ENCODE measurements at places on chromosomes 1 and 21. TPM values are rescaled to one million over a fixed set of nuclear protein-coding genes. Genes with fewer than 3 reads are reported as not detected.

SFT2D2 gene
- 30.7 TPM for total RNA-seq

CELA3A gene
- not detected for total RNA-seq

ANGPTL7 gene
- total RNA-seq = 7.6 TPM

TRMT1L gene
- 15.0 TPM for total RNA-seq

- H3K4me3 ChIP-seq = no peak overlapping the region
- H3K27ac ChIP-seq = no peak overlapping the region
- no peaks in the 10 kb centered on the region for H3K36me3 ChIP-seq
- no peak for DNase-seq
- H3K27me3 ChIP-seq = no peaks in the 10 kb centered on the region
Observed at GRCh38 chr1:40633523-40633922, 32.0 kb downstream of the RIMS3 start.

GRCh38 chr1:208089761-208090370 is 154.3 kb downstream of the PLXNA2 start:
- peak overlapping the region; percentile 13 for H3K27ac ChIP-seq
- no peaks in the 10 kb centered on the region for H3K27me3 ChIP-seq
- H3K4me1 ChIP-seq = peaks cover 47% of the 10 kb centered on the region
- DNase-seq = no peak
- peaks cover 68% of the 10 kb centered on the region for H3K36me3 ChIP-seq

DNA sequence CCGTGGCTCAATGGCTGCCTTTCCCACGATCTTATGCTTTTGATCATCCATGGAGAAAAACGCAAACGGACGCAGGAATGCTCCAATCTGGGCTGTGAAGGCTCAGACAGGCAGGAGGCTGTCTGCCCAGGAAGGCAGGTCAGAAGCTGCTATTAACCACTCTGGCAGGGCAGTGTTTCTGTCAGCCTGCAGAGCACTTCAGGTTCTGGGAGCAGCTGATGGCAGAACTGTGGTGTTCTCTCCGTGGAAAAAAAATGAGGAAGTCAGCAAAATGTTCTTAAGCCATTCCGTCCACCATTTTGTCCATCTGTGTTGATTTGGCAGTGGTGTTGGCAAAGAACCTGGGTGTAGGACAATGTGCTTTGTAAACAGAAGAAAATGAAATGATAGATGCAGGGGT is 91.7 kb downstream of the SIM2 start:
- no peak overlapping the region for H3K4me3 ChIP-seq
- H3K4me1 ChIP-seq = no peaks in the 10 kb centered on the region
- no peaks in the 10 kb centered on the region for H3K27me3 ChIP-seq
- no peak for DNase-seq

GRCh38 chr1:213055767-213056166 is 4.7 kb downstream of the RPS6KC1 start:
- no peak overlapping the region for H3K4me3 ChIP-seq
- peaks cover 15% of the 10 kb centered on the region for H3K4me1 ChIP-seq
- DNase-seq = no peak
- no peak overlapping the region for H3K27ac ChIP-seq
- no peaks in the 10 kb centered on the region for H3K36me3 ChIP-seq

GRCh38 chr1:6045561-6045960 is at the start of gene KCNAB2:
KCNAB2 (plus strand) TSS chr1:6045888; CDS start chr1:6051537, 5,649 bp downstream.
- no peaks in the 10 kb centered on the region for H3K4me1 ChIP-seq
- no peak within 1 kb of the TSS for H3K4me3 ChIP-seq
- no peak within 1 kb of the TSS for H3K27ac ChIP-seq
- H3K36me3 ChIP-seq = no peaks in the 10 kb centered on the region
- H3K27me3 ChIP-seq = no peaks in the 10 kb centered on the region
- DNase-seq = no peak

- no peaks in the 10 kb centered on the region for H3K36me3 ChIP-seq
- no peak for DNase-seq
- no peaks in the 10 kb centered on the region for H3K27me3 ChIP-seq
- H3K4me3 ChIP-seq = no peak overlapping the region
Observed at GRCh38 chr1:234108921-234109320, 204.4 kb downstream of the SLC35F3 start.

GRCh38 chr1:23528250-23528978 is 2.6 kb downstream of the E2F2 start:
- DNase-seq = peak; percentile 94
- H3K27ac ChIP-seq = no peak overlapping the region
- no peak overlapping the region for H3K4me3 ChIP-seq

DNA sequence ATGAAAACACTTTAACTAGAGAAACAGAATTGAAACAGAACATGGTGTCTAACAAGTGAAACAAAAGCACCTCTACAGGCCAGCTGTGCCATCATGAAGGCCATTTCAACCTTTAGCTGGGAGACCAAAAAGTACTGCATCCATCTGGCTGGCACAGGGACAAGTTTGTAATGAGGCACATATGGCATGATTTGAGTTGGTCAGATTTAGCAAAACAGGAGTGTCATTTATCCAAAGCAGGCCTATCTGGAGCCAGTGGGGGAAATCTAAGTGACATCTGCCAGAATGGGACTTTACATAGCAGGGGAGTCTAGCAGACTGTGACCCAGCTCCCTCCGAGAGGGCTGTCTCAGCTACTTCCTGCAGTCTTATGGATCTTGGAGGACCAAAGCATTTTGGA is 51.9 kb downstream of the DNTTIP2 start:
- DNase-seq = no peak
- no peaks in the 10 kb centered on the region for H3K27me3 ChIP-seq
- no peaks in the 10 kb centered on the region for H3K36me3 ChIP-seq

DNA sequence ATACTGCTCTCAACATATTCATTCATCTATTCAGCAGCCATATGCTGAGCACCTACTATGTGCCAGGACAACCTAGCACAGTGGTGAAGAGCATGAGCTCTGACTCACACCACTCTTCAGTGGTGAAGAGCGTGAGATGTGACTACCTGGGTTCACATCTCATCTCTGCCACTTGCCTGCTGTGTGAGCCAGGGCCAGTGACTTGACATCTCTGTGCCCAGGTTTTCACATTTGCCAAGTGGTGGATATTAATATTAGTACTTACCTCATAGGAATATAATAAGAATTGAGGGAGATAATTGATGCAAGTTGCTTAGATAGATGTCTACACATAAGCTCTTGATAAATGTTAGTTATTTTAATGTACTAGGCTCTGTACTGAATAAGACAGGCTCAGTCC is 488.9 kb downstream of the PTPRU start:
- no peak for DNase-seq
- no peaks in the 10 kb centered on the region for H3K27me3 ChIP-seq
- no peak overlapping the region for H3K27ac ChIP-seq
- no peaks in the 10 kb centered on the region for H3K36me3 ChIP-seq
- no peaks in the 10 kb centered on the region for H3K4me1 ChIP-seq

DNA sequence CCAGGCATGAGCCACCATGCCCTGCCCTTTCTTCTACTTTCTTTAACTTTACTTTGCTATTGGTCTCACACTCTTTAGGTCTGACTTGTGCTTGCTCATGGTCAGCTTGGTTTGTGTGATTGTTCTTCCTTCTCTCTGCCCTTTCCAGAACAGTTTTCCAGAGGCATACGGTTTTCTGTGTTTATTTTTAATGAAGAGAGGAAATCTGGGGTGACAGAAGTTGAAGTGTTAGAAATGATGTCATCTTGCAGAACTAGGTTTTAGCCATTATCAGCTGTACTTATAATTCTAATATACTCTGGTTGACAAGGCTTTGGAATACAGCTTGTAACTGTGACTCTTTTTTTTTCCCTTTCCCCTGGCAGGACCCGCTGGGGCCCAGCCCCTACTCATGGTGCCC is 14.4 kb downstream of the AGO3 start:
- H3K4me1 ChIP-seq = peaks cover 30% of the 10 kb centered on the region
- no peak for DNase-seq
- no peak overlapping the region for H3K27ac ChIP-seq
- H3K27me3 ChIP-seq = no peaks in the 10 kb centered on the region

DNA sequence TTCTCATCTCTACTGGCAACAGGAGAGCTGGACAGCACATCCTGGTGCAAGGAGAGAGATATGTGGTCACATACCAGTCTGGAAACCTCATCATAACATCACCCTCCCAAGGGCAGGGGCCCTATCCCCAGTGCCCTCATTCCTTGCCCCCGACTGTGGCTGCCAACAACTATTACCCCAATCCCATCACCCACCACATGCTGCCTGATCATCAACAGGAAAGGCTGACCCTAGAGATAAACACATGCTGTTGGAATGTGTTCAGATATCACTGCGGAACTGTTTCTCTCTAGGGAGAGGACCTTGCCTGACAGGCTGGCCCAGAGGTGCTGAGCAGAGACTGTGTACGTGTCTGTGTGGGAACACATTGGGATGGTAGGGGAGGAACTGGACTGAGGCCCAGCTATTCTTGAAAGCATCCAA is 4.5 kb upstream of the INKA2 start:
- peak; percentile 89 for DNase-seq
- H3K4me3 ChIP-seq = no peak overlapping the region
- H3K27ac ChIP-seq = no peak overlapping the region
- H3K36me3 ChIP-seq = no peaks in the 10 kb centered on the region

DNA sequence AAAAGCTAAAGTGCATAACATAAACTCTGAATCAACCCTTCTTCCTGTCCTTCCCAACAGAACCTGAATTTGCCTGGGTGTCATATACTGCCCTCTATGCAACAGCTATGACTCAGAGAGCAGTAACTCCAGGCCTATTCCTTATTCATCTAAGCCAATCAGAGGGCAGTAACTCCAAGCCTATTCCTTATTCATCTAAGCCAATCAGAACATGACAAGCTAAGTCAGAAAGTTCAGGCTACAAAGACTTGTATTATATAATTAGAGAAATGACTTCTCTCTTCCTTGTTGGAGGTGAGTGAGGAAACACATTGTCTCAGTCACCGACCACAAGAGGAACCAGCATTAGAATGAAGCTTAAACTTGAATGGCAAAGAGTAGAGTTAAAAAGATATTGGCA is 26.2 kb upstream of the TADA1 start:
- H3K4me3 ChIP-seq = no peak overlapping the region
- H3K27me3 ChIP-seq = no peaks in the 10 kb centered on the region
- H3K27ac ChIP-seq = no peak overlapping the region
- DNase-seq = no peak
- peaks cover 5% of the 10 kb centered on the region for H3K4me1 ChIP-seq

DNA sequence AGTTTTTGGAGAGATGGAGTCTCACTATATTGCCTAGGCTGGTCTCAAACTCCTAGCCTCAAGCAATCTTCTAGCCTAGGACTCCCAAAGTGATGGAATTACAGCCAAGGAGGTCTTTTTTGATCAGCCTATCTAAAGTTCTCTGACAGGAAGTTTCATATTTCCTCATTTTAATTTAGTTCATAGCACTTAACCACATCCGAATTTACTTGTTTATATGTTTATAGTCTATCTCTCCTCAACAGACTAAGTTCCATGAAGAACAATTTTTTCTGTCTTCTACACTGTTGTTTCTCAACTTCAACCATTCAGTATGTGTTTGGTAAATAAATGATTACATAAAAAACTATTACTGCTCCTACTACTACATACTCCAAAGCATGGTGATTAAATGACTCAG is 47.9 kb downstream of the GON4L start:
- H3K27me3 ChIP-seq = no peaks in the 10 kb centered on the region
- H3K36me3 ChIP-seq = peaks cover 75% of the 10 kb centered on the region

DNA sequence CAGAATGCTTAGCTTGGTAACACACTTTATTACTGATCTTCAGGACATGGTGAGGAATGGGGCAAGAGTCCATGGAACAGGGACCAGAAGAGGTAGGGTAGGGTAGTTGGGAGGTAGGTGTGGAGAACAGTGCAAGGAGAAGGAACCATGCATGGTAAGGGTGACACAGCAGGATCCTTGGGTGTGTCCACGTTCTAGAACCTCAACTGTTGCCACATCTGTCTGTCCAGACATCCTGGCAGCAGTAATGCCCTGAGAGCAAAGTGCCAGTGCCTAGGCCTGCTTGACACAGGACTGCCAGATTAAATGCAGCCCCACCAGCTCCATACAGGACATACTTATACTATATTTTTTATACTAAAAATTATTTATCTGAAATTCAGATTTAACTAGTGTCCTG is 13.9 kb downstream of the DMAP1 start:
- no peaks in the 10 kb centered on the region for H3K36me3 ChIP-seq
- H3K4me1 ChIP-seq = no peaks in the 10 kb centered on the region
- no peak overlapping the region for H3K4me3 ChIP-seq
- no peaks in the 10 kb centered on the region for H3K27me3 ChIP-seq

DNA sequence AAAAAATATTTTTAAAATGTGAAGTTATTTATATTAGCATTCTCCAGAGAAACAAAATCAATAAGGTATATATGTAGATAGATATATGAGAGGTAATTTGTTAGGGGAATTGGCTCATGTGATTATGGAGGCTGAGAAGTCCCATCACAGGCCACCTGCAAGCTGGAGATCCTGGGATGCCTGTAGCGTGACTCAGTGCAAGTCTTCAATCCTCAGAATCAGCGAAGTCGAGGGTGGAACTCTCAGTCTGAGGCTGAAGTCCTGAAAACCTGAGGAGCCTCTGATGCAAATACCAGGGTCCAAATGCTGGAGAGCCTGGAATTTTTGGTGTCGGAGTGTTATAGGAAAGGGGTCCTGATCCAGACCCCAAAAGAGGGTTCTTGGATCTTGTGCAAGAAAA is 658.5 kb downstream of the USP25 start:
- no peaks in the 10 kb centered on the region for H3K4me1 ChIP-seq
- H3K36me3 ChIP-seq = no peaks in the 10 kb centered on the region
- no peak overlapping the region for H3K4me3 ChIP-seq
- H3K27ac ChIP-seq = no peak overlapping the region

DNA sequence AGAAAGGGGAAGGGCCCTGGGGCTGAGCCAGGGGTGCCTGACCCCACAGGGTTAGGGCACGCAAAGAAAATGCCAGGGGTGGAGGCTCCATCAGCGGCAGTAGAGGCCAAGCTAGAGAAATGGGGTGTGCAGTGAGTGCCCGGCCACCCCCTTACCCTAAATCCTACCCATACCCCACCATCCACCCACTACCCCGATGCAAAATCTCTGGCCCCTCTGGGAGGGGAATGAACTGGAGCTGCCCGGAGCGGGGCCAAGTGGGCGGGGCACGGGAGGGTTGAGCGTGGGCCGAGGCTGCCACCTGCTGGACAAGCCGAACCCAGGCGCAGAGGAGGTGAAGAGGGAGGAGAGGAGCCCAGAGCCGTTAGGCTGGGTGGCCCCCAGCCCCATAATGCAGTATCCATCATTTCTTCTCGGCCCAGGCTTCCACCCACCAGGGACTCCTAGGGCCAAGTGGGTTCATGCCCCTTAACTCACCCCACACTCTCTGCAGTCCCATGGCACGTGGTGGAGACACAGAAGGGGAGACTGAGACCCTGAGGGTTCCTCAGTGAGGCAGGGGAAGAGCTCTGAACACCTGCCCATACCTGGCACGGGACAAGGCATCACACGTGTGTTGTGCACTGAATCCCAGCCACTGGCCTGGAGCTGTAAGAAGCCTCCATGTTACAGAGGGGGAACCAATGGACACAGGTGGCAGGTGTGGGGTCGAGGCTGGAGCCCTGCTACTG is 1.4 kb upstream of the C1QC start:
- peak; percentile 96 for DNase-seq
- H3K4me3 ChIP-seq = peak overlapping the region; percentile 32
- no peaks in the 10 kb centered on the region for H3K27me3 ChIP-seq
- H3K4me1 ChIP-seq = peaks cover 9% of the 10 kb centered on the region
- no peak overlapping the region for H3K27ac ChIP-seq
- no peaks in the 10 kb centered on the region for H3K36me3 ChIP-seq
